NCI-H510A treated with DMSO at 0.1 percent for 48 hours (cell line): ENCODE measurements at places on chromosomes 2 and 18.

GRCh38 chr2:43421194-43421593 is 174.6 kb downstream of the THADA start:
- DNase-seq = no peak

DNA sequence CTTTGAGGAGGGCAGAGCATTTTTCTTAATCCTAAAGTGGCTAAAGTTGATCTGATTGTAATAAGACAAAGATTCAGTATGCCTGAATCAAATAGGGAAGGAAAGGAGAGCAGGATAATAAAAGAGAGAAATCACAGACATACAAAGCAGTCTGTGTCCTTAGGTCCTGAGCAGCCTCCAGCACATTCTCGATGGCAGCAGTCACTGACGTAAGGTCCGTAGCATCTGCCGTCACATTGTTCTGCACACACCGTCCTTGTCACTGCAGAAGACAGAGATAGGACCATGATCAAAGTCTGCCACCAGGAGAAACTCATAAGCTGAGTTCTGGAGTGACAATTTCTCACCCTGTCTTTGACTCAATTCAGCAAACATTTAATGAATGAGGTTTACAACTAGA is 813.7 kb downstream of the ERBB4 start:
- DNase-seq = no peak

- no peak for DNase-seq
Measured at GRCh38 chr2:224211181-224211480, 172.0 kb upstream of the SERPINE2 start.

GRCh38 chr18:44452346-44452745 is 228.3 kb upstream of the SETBP1 start:
- DNase-seq = no peak

DNA sequence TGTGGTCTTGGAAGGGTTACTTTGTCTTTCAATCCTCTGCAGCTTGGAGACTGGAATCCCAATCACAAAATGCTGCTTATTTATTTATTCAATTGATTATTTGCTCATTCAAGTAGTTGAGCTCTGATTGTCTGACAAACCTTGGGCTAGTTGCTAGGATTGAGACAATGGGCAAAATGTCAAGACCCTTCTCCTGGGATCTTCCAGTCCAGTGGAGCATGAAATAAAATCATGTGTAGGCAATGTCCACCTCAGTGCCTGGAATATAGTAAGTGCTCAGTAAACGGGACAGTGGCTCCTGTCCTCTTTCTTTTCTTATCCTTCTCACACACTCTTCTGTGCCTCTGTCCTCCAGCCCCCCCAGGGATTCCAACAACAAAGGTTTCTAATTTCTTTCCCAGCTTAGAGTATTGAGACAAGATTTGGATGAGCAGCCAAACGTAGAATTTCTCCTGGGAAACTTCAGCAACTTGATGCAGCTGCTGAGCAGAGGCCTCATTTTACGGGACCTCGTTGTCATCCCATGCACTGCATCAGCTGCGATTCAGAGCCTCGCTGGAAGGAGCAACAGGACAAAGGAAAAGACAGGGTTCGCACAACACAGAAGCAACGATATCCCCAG is 545.0 kb downstream of the SOX11 start:
- DNase-seq = no peak

DNA sequence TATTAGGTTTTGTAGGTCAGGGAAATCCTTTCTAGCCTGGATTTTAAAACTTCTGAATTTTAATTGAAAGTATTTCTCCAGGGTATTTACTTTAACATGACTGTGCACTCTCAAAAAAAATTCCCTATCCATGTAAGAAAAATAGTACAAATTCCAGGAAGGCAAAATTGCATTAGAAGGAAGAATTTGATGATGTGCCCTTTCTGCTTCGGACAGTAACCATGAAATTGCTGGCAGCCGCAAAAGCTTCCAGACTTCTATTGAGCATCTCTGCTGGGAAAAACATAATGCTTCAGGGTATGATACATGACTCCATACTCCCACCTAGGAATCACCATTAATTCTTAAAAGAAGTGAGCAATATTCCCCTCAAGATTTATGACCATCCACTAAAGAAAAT is 17.2 kb upstream of the KLF7 start:
- no peak for DNase-seq

DNA sequence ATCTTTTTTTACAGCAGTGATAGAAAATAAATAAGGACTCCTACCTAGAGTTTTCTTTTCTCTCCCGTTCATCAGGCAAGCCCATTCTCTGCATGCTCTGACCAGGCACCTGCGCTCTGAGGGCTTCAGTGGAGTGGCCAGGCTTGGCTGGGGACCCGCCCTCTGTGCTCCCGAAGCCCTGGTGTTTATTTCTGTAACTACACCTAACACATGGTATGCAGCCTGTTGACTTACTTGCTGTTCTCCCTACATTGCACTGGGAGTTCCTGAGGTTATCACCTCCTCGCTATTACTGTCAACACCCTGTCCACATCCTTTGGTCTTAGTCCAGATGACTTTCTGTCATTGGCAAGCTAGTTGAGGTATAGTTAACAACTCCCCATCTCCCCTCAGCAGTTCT is 317.7 kb downstream of the LPIN1 start:
- no peak for DNase-seq

- DNase-seq = no peak
Measured at GRCh38 chr2:237199082-237199481, 113.4 kb downstream of the COPS8 start.

DNA sequence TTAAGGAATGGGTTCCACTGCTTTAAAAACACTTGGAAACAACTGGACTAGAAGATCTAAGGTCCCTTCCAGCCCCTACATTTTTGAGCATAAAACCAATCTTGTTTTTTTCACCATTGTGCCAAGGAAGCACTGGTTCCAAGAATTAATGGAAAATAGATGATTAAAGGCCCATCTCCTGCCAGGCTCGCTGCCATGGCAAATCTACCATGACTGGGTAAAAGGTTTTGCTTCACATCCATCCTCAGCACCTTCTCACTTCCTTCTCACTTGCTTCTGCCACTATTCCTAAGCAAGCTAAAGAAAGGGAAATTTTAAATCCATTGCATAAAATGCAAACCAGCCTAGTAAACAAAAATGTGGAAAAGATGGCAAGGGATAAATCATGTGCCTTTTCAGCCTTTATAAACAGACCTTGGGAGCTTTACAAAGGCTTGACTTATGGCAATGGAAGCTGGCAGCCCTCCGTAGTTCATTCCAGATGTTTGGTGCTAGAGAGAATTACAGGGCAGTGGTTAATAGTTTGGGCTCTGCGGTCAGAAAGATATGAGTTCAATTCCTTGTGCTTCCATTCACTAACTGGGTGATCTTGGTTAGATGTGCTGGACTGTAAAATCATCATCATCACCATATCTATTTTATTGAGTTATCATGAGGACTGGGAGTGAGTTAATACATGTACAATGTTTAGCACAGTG is 27.0 kb upstream of the ST3GAL5 start:
- no peak for DNase-seq

DNA sequence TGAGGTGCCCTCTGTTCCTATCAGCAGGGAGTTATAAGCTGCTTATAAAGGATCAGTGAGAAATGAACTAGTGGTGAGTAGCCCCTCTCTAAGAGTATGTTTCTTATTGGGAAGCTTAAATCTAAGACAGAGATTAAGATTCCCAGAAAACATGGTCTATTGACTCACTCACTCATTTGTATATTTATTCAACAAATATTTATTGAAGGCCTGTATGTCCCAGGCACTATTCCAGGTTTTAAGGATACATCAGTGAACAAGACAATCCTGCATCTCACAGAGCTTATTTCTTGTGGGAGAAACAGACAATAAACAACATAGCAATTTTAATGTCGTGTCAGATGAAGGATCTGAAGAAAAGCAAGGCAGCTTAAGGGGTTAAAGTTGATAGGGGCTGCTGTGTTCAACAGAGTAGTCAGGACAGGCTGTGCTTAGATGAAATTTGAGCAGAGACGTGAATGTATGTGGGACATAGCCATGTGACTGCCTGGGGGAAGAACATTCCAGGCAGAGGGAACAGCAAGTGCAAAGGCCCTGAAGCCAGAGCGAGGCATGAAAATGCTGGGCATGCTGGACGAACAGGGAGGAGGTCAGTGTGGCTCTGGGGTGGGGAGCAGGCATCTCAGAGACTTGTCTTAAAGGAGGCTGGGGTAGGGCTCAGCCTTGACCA is 14.8 kb upstream of the PSD4 start:
- DNase-seq = no peak

DNA sequence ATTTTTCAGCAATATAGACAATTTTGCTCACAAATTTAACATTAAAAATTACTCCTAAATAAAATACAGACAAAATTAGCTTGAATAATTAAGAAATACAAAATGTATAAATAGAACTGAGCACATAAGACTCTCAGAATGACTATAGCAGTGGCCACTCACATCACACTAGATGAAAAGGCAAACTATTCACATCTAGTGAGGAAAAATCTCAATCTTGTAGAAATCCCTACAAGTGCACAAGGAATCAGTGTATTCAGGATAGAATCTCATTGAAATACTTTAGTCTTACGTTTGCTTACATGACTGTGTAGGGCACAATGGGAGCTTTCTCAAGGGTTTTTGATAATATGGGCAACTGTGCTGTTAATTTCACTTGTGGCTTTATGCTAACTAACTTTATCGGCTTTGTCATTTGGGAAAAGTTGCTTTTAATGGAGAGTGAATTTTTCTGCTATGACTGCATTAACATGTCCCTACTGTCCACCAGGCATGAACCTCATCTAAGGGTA is 678.9 kb upstream of the LRRTM4 start:
- no peak for DNase-seq
